8988T (cell line): ENCODE measurements at places on chromosomes 7 and 10.

GRCh38 chr7:45413419-45413818, 160.7 kb upstream of the ADCY1 start:
- no peak for DNase-seq

GRCh38 chr10:48306870-48307710, 613 bp downstream of the MAPK8 start:
- DNase-seq, result peak; percentile 67

GRCh38 chr7:40944981-40945585, 757.8 kb downstream of the INHBA start:
- DNase-seq, result no peak

- DNase-seq, result no peak
Measured at GRCh38 chr10:89795840-89796239, 94.5 kb downstream of the KIF20B start.

GRCh38 chr7:82384779-82385178, 58.8 kb downstream of the CACNA2D1 start:
- no peak for DNase-seq
